NCI-H1105 treated with DMSO at 0.1 percent for 48 hours (cell line): ENCODE measurements at places on chromosomes 12 and 14.

DNA sequence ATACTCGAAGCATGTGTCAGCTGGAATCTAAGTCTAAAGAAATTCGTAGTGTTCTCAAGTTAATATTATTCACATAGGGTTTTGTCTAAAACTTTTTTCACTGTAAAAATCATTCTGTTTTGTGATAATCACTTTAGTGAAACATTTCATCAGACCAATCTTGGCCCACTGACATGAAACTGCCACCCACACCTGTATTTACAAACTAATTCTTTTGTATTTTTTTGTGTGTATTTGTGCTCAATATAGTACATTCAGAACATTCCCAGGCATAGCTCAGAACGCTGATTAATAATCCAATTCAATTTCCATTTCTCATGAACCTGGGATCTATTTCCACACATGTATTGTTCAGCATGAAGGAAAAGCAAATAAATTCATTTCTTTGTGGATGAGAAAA is 191.7 kb downstream of the RASSF9 start:
- DNase-seq, result no peak

DNA sequence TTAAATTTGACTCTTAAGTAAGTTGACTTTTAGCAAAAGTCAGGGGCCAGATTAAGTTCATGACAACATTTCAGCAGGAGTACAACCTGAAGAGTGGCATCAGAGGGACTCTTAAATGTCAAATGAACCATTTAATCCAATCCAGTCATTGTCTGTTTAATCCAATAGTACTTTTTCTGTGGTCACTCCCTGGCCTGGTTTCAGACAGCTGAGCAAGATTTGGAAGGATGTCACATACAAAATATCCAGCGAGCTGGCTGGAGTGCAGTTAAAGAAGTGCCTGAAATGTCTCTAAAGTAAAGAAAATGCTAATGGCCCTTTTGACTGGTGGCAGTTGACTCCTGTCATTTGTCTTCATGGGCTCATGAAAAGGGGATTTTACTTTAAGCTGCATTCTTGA is 1082.1 kb downstream of the AACS start:
- no peak for DNase-seq

DNA sequence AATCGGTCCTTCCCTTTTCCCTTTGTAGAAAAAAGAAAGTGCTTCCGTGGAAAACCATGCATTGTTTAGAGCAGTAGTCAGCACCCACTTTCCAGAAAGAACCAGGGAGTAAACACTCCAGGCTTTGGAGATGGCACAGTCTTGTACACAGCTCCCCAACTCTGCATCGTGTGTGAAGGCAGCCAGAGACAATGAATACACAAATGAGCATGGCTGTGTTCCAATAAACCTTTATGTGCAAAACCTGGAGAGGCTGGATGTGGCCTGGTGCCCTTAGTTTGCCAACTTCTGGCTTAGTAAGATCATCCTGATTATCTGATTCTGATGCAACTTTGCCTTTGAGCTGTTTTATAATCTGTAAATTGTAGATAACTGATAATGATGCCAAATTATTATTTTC is 463.4 kb upstream of the TMEM132C start:
- DNase-seq, result no peak

DNA sequence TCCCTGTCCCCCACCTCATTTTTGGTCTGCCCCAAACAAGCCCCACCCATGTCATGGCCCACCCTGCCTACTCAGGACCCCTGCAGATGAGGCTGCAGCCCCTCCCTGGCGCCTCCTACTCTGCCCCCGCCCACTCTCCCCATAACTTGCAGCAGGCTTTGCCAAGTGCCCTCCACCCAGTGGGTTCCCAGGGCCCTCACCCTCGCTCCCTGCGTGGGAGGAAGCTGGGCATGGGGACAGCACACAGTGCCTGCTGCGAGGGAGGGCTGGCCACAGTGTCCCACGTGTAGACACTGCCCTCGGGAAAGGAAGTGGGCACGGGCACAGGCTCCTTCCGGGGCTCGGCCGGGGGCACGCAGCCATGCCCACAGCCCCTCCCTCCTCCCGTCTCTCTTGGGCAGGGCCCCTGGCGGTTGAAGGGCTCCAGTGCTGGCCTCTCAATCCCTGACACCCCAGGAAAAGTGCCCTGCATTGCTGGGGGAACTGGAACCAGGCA is 9.4 kb downstream of the AKT1 start:
- no peak for DNase-seq

- no peak for DNase-seq
Measured at GRCh38 chr12:1972856-1973317, 31.4 kb downstream of the DCP1B start.

DNA sequence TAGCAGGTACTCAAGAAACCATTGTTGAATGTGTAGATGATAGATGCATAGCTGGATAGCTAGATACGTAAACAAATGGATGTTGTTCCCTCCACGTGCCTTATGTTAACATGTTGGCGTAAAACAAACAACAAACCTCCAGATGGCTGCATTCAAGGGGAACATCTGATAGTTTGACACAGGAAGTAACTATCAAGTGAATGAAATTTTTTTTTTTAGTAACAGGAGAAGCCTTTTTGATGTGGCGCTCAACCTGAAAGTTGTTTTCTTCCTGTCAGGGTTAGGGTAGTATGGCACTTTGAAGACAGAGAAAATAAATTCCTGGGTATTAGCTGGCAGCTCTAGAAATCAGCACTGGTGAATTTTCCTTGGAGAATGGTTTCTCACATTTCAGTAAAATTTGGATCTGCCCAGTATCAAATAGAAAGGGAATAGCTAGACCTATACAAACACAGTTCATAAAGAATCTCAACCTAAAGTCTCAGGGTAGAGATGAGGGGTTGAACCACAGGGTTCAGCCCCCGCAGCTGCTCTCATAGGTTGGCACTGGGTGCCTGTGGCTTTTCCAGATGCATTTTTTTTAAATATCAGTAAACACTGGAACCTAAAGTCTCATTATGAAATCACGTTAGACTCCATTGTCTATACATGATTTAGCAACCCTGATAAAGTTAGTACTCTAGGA is 18.8 kb upstream of the RAP1B start:
- no peak for DNase-seq

GRCh38 chr14:98161356-98161755 is 1110.6 kb downstream of the BCL11B start:
- no peak for DNase-seq

- DNase-seq, result no peak
Measured at GRCh38 chr12:123847019-123847418, 84.9 kb downstream of the DNAH10 start.

DNA sequence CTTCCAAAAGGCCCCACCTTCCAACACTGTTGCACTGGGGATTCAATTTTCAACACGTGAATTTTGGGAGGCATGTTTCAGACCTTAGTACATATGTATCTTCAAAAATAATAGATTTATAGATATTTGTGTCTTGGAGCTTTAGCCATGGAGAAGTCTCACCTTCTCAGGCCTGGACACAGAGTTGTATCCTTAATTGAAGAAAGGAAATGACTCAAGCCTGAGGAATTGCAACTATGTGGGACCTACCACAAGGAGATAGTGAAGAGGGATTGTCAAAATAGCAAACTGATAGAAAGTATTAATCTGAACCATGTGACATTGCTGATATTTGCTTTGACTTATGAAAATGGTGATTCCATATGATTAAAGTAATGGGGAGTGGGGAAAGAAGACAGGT is 89.8 kb downstream of the ACSS3 start:
- DNase-seq, result no peak

DNA sequence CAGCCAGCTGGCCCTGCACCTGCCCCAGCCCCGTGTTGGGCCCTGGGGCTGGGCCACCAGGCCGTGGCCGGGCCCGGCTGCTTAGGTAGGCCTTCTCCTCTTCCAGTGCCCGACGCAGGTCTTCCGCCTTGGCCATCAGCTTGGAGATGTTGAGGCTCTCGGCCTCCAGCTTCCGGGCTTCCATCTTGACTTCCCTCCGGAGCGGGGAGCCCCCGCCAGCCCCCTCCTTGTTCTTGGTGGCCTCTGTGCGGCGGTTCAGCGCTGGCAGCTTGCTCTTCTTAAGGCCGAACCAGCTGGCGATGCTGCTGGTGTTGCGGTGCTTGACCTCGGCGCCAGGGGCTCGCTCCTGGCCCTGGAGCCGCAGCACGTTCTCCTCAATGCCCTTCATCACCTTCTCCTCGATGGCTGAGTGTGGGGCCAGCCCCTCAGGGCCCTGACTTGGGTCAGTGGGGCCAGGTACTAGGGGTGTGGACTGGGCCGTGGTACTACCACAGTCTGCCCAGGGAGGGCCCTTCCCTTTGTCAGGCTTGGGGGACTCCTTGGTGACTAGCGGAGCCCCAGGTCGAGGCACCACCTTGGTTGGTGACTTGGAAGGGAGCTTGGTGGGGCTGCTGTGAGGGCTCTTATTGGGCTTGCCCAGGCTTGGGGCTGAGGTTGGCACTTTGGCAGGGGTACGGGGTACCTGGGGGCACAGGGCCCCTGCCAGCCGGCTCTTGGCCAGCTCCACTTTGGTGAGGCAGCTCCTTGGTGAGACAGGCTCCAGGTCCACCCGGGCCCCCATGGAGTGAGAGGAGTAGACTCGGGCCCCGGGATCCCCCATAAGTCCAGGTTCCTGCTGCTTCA is 33.2 kb downstream of the NCKAP5L start:
- DNase-seq, result no peak

GRCh38 chr14:80352471-80352870 is 141.2 kb upstream of the DIO2 start:
- no peak for DNase-seq

GRCh38 chr12:111757361-111758119 is 9.2 kb upstream of the ALDH2 start:
- DNase-seq, result no peak

DNA sequence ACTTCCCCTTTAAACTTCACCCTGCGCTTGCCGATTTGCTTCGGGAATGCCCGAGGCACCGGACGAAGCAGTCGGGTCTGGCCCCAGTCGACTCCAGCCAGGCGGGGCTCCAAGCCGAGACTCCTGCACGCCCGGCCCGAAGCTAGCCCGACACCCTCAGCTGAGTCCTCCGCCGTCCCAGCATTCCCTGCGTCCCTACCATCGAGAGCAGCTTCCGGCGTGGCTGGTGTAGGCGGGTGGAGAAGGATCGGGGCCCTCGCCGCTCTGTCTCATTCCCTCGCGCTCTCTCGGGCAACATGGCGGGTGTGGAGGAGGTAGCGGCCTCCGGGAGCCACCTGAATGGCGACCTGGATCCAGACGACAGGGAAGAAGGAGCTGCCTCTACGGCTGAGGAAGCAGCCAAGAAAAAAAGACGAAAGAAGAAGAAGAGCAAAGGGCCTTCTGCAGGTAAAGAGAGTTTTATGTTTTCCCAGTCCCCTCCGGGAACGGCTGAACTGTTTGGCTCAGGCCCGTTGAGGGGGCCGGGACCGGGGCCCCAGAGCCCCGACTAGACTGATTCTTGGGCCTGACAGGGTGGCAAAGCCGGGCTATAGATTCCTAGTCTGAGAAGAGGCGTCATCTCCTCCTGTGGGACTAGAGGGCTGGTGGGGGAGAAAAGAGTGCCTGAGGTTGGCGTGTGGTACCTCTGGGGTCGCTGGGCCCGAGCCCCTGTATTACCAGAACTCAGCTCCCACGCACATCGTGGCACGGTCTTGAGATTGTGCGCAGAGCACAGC is at the start of gene METAP2:
Gene METAP2, plus strand, starts transcription at position 269 of the 776 bp plus-strand sequence. Its CDS starts 28 bp downstream, at position 297.
- DNase-seq, result peak; percentile 93

- no peak for DNase-seq
Measured at GRCh38 chr14:22854963-22855724, 16.4 kb upstream of the LRP10 start.

DNA sequence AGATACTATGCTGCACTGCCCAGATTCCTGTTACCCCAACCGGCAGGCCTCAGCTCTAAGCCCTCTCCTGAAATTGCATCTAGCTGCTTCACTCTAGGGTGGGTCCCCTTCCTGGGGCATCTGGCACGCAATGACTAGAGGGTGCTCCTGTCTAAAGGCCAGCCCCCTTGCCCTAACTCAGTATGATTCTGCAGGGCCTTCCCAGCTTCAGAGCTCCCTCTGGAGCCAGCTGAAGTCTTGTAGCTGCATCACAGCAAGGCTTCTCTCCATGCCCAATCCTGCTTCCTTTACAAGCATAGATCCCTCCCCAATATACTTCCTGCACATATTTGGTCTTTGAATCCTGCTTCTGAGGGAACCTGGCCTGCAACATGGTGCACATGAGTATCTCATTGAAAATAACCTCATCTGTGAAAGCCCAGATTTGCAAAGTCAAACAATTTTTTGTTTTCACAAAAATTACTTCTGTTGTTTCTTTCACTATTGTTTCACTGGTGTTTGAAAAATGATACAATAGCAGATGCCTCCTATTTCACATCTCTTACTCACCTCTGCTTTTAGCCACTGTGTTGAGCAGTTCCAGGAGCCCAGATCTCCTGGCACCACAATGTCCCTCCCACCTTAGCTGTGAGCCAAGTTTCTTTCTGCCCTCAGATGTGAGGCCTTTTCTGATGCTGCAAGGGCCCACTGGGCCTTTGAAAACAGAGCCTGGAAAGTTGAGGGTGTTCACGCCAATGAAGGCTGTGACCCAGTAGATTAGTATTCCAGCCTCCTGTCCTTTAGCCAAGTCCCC is 169.5 kb upstream of the EGLN3 start:
- no peak for DNase-seq

- DNase-seq, result no peak
Measured at GRCh38 chr14:50013198-50013918, 103.0 kb downstream of the VCPKMT start.

- DNase-seq, result no peak
Measured at GRCh38 chr12:46214668-46215436, 54.0 kb downstream of the SLC38A1 start.

DNA sequence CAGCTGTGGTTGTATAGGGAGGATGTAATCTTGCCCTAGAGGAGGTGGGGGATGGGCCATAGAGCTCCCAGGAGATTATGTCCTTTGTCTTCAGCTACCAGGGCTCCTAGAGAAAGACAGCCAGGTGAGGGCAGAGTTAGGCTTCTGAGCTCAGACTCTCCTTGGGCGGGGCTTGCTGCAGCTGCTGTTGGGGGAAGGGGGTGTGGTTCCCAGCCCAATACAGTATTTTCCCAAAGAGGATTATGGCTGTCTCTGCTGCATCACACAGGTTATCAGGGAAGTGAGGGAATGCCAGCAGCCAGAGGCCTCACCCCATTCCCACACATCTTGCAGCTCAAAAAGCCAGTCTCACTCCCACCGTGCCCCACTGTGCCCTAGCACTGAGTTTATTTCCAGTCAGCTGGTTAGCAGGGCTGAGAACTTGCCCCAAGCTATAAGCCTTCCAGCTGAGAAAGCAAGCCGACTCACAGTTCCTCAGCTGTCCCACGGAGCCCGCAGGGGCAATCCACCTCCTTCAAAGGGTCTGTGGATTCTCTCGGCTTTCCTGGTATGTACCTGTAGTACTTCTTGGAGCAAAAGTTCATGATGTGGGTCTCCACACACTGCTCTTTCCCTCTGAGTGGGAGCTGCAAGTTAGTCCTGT is 217.3 kb upstream of the CPNE8 start:
- no peak for DNase-seq

- DNase-seq, result no peak
Measured at GRCh38 chr12:55385891-55386290, 14.4 kb upstream of the OR6C65 start.

GRCh38 chr14:34331728-34332623 is 130.1 kb downstream of the SPTSSA start:
- peak; percentile 38 for DNase-seq

GRCh38 chr14:93305725-93306418 is 27.0 kb downstream of the BTBD7 start:
- no peak for DNase-seq
